AG09319 (cell line): ENCODE measurements at places on chromosomes 2 and 18.

GRCh38 chr2:86284987-86285386 is 52.4 kb downstream of the REEP1 start:
- DNase-seq: no peak

DNA sequence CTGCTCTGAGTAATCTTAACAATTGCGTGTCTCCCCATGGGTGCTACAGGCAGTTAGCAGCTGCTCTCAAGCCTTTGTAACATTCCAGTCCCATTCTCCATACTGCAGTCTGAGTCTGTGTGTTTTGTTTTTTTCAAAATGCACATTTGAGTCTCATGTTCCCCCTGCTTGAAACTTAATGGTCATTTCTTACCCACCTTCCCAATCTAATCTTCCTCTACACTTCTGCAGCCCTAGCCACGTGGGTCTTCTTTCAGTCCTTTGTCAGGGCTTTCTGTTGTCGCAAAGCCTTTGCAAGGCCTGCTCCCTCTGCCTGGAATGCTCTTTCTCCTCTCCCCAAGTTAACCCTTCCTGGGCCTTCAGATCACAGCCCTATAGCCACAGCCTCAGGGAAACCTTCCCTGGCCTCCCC is 24.5 kb downstream of the ELAC1 start:
- DNase-seq: no peak

GRCh38 chr2:9975328-9975727 is 23.8 kb downstream of the GRHL1 start:
- DNase-seq: no peak

GRCh38 chr18:31512203-31512764 is 14.3 kb downstream of the DSG2 start:
- DNase-seq: no peak

DNA sequence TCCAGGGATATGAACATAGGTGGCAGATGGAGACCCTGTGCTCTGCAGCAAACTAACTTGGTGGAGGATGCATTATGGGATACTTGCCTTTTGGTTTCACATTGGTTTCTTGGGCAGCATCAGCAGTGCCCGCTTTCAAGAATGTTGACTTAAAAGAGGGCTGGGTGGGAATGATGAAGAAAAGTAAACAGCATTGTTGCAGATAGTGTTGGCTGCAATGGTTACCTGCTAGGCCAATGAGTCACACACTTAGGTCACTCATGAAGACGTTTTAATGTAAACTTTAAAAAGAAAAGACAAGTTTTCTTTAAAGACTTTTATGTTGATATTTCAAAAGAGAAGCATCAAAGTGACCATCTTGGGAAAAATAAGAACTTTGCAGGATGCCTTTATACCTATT is 26.1 kb upstream of the FAM237A start:
- no peak for DNase-seq
